ENCODE measurements at places on chromosomes 11 and 22.

DNA sequence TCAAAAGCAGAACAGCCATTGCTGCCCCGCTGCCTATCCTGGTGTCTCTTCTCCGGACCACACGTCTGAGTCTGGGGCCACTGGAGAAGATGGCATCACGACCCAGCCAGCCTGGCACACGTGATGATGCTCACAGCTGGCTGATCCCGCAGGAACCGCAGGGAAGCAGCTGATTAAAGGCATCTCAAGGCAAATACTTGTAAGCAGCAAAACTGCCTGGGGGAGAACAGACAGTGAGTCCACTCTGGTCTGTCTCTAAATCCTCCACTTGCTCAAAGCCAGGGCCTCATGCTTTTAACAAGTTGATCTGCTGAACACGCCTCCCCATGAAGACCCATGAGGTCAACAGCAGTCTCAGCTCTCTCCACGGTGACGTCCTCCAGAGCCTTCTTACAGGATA lies 108.6 kb downstream of the BRD1 start:
- DNase-seq: no peak

GRCh38 chr22:17214416-17215043 lies 4.7 kb downstream of the ADA2 start:
- no peak for DNase-seq

GRCh38 chr22:32050678-32051515 lies 7.8 kb downstream of the SLC5A1 start:
- DNase-seq: no peak

DNA sequence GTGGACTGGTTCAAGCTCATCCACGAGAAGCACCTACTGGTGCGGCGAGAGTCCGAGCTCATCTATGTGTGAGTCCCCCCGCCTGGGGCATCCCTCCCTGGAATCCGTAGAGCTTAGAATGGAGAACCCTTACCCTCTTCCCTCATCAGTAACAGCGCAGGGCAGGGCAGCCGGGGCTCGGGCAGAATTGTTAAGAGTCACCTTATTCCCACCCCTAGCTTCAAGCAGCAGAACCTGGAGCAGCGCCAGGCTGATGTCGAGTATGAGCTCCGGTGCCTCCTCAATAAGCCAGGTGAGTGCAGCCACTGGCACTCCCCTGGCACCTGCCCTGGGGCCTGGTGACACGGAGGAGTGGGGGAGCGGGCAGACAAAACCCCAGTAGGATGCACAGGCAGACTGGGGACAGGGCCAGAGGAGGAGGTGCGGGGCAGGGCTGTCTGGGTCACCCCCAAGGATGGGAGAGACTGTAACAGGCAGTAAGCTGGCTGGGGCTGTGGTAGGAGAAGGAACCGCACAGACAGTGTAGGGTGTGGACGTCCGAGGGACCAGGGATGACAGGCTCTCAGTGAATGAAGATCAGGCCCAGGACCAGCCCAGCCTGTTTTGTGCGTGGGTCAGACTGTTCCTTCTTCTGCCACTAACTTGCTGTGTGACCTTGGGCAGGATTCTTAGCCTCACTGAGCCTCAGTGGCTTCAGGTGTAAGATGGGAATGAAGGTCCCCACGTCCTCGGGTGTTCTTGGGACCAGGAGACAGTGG lies 20.4 kb downstream of the C22orf23 start:
- DNase-seq: no peak

GRCh38 chr11:17385492-17385891 lies 3.0 kb downstream of the KCNJ11 start:
- DNase-seq: no peak

GRCh38 chr11:74691755-74692154 lies 39.5 kb downstream of the CHRDL2 start:
- no peak for DNase-seq

- no peak for DNase-seq
These were observed at the start of gene CD44 for GRCh38 chr11:35138943-35139721. CD44 (plus strand) TSS chr11:35139171; CDS start chr11:35139304, 133 bp downstream.

GRCh38 chr11:15169815-15170551 lies 55.3 kb downstream of the INSC start:
- no peak for DNase-seq

- no peak for DNase-seq
These were observed 457.0 kb downstream of the DLG2 start for GRCh38 chr11:85170184-85170583.

- no peak for DNase-seq
These were observed 6.2 kb downstream of the TAF6L start for GRCh38 chr11:62777389-62777788.

DNA sequence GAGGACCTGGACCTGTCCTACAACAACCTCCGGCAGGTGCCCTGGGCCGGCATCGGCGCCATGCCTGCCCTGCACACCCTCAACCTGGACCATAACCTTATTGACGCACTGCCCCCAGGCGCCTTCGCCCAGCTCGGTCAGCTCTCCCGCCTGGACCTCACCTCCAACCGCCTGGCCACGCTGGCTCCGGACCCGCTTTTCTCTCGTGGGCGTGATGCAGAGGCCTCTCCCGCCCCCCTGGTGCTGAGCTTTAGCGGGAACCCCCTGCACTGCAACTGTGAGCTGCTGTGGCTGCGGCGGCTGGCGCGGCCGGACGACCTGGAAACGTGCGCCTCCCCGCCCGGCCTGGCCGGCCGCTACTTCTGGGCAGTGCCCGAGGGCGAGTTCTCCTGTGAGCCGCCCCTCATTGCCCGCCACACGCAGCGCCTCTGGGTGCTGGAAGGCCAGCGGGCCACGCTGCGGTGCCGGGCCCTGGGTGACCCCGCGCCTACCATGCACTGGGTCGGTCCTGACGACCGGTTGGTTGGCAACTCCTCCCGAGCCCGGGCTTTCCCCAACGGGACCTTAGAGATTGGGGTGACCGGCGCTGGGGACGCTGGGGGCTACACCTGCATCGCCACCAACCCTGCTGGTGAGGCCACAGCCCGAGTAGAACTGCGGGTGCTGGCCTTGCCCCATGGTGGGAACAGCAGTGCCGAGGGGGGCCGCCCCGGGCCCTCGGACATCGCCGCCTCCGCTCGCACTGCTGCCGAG lies 1.5 kb downstream of the LRFN4 start:
- DNase-seq: no peak

DNA sequence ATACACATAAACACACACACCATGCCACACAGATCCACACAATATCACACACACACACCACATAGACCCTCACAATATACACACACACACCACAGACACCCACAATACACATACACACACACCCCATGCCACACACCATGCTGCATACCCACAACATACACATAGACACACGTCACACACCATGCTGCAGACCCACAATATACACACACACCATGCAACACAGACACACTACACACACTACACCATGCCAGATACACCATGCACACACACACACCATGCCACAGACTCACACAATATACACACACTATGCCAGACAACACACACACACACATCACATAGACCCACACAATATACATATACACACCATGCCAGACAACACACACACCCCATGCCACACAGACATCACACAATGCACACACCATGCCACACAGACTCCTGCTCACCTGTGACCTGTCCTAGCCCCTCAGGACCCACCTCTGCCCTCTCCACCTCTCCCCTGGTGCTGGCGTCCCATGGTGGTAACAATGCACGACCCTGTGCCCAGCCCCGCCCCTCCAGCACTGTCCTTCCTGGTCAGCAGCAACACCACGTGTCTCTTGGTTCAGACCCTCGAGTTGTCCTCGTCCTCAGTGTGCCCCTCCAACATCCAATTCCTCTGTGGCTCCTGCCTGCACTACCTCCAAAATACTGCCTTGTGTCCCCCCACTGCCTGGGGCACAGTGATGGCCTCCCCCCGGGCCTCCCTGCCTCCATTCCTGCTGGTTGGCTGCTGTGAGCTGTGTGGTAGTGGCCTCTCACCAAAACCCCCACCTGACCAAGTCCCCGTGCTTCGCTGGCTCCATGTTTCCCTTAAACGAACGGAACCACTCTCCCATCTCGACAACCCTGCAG lies 23.7 kb upstream of the RFPL3 start:
- no peak for DNase-seq

GRCh38 chr11:12200279-12200990 lies 90.0 kb downstream of the MICAL2 start:
- DNase-seq: no peak

GRCh38 chr22:44455963-44456358 lies 42.1 kb downstream of the RTL6 start:
- no peak for DNase-seq

DNA sequence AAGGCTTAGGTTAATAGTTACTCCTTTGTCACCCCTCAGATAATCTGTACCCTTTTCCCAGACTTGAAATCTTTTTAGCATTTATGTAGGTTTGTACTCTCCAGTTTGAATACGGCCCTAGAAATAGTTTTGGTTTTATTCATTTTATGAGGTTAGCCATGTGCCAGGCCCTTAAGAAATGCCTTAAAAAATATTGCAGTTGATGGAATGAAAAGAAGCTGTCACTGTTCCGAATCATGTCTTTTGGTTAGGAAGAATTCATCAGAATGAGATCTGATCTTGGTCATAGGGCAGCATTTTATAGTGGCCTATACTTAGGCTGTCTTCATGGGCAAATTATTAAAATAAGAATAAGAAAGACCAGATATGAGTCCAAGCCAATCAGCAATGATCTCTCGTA lies 14.8 kb upstream of the PRSS23 start:
- DNase-seq: no peak

DNA sequence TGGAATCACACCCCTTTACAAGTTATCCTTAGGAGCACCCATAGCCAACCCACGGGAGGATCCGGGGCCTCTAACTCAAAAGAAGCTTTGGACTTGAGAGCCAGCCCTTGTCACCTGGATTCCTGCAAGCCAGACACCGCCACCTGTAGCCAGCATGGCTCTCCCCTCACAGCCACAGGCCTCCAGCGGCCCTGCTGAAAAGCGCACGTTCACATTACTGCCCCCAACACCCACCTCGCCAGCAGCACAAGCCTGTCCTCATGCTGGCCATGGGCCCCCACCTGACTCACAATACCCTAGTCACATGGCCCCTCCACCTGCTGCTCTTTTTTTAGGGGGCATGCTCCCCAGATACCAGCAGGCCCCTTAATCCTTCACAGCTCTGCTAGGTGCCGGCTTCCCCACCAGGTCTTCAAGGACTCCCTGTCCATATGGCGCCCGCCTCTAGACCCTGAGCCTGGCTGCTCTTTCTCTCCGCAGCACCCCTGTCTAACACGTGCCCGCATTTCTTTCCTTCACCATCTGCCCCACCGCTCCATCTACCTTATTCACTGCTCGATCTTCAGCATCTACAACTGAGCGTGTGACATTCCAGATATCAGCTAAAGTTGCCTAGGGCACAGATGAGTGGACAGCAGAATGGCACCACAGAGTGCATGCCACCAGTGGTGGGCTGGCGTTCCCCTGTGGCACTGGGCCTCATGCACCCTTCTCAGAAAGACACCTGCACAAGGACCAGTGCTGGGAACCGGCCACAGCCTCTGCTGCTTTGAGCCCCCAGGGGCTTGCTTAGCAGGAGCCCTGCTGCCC lies 6.6 kb downstream of the CARS1 start:
- no peak for DNase-seq

GRCh38 chr11:121250843-121251242 lies 41.7 kb upstream of the SC5D start:
- DNase-seq: no peak

DNA sequence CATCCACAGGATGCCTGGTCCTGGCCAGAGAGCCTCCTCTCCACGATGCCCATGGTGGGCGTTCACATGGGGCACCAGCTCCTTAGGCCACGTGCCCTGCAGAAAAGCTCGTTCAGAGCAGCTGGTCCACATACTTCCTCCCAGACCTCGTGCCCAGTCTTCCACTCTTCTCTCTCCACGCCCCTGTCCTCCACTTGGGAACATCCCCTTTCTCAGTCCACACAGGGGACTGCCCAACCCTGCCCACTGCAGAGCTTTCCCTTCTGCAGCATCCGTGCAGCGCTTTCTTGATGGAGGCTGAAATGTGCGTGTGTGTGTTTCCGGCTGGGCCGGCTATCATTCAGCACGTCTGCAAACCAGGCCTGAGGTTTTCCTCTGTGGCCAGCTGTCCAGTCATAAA lies 11.3 kb downstream of the TPCN2 start:
- no peak for DNase-seq

DNA sequence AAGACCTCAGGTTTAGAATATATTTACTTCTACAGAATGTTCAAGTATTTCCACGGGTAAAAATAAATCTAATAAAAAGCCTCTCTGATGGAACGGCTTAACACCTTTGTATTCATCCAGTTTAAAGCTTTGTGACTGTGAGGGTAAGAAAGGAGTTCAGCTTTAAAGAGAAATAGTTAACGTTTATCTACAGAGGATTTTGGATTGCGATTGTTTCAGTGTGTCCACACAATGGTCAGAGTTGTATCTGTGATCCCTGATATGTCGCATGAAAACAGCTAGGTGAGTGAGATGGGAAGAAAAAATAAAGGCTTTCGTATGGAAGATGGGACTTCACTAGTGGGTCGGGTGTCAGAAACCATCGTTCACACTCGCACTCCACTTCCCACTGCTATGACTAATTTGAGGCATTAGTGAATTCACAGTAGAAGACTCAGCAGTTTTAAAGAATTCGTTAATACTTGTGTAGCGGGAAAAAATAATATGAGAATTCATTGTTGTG lies 1.6 kb downstream of the APLP2 start:
- peak; percentile 21 for DNase-seq

DNA sequence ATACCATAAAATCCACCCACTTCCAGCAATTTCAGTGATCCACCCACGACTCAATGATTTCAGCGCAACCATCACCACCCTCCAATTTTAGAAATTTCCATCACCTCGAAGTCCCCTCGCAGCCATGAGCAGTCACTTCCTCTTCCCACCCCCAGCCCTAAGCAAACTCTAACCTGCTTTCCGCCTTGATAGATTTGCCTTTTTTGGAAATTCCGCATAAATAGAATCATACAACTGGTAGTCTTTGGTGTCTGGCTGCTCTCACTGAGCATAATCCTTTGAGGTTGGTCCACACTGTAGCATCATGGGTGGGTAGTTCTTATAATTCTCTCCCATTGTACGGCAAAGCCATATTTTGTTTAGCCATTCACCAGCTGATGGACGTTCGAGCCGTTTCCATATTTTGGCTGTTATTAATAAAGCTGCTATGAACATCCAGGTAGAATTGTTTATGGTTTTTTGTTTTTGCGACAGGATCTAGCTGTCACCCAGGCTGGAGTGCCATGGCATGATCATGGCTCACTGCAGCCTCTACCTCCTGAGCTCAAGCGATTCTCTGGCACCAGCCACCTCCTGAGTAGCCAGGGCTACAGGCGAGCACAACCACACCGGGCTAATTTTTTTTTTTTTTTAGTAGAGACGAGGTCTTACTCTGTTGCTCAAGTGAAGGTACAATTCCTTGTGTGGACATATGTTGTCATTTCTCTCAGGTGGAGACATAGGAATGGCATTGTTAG lies 16.0 kb downstream of the PIM3 start:
- DNase-seq: peak; percentile 44

DNA sequence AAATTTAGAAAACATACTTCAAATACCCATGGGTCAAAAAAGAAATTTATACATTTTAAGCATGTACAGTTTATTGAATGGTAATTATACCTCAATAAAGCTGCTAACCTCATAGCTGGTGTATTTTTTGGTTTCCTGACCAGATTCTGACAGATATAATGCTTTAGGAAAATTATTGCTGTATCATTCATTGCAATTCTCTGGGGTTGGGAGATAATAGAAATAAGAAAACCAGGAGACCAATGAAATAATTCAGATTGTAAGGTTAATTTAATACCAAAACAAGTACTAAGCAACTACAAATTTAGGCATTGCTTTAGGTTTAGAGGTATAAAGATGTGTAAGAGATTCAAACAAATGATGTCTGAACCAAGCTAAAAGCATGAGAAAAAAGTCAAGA lies 120.1 kb downstream of the ENTHD1 start:
- no peak for DNase-seq
